Osteoblast (primary cell): ENCODE measurements at places on chromosomes 4 and X. TPM values are rescaled to one million over a fixed set of nuclear protein-coding genes. Genes with fewer than 3 reads are reported as not detected.

GRCh38 chr4:48268956-48269860 is at the start of gene TEC:
TEC (minus strand) TSS chr4:48269838; CDS start chr4:48228614, 41,224 bp downstream.
- peak within 1 kb of the TSS; percentile 36 for H3K27ac ChIP-seq
- no peaks in the 10 kb centered on the region for H3K4me1 ChIP-seq
- no peaks in the 10 kb centered on the region for H3K36me3 ChIP-seq
- H3K27me3 ChIP-seq, result no peaks in the 10 kb centered on the region
- no peak for DNase-seq

DNA sequence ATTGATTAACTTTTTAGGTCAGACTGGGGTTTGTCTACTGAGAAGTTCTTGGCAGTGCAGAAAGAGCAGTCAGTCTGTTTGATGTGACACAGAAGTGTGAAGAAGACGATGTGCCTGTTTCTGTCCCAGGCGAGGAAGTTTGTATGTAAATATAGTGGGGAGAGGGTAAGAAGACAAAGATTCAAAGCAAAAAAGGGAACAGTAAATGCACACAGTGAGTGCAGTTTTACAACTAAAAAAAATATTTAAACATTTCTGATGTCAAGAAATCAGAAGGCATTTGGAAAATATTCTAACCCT is 264.9 kb downstream of the RAPGEF2 start:
- DNase-seq, result no peak
- no peak overlapping the region for H3K27ac ChIP-seq
- H3K27me3 ChIP-seq, result no peaks in the 10 kb centered on the region
- H3K4me3 ChIP-seq, result no peak overlapping the region

GRCh38 chr4:98572697-98573096 is 85.7 kb downstream of the TSPAN5 start:
- no peak overlapping the region for H3K4me3 ChIP-seq
- H3K4me1 ChIP-seq, result peaks cover 17% of the 10 kb centered on the region
- H3K36me3 ChIP-seq, result peaks cover 10% of the 10 kb centered on the region
- no peak for DNase-seq
- no peaks in the 10 kb centered on the region for H3K27me3 ChIP-seq

DNA sequence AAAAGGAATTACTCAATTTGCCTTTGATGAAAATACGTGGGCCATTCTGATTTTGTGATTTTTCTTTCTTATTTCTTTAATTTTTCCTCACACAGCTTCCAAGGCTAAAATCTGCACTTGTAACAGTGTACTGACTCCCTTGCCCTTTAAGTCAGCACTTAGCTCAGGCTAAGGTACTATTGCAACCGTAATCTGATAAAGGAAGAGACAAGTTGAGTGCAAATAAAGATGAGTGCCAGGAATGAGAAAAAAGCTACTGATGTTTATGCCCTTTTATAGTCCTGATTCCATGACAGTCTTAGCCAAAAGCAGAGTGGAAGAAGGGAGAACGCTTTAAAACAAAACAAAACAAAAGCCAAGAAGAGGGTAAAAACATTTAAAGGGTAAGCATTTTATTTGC is 6.0 kb downstream of the DMD start:
- H3K27me3 ChIP-seq, result no peaks in the 10 kb centered on the region
- H3K4me1 ChIP-seq, result no peaks in the 10 kb centered on the region
- H3K27ac ChIP-seq, result no peak overlapping the region
- H3K36me3 ChIP-seq, result no peaks in the 10 kb centered on the region
- no peak for DNase-seq

DNA sequence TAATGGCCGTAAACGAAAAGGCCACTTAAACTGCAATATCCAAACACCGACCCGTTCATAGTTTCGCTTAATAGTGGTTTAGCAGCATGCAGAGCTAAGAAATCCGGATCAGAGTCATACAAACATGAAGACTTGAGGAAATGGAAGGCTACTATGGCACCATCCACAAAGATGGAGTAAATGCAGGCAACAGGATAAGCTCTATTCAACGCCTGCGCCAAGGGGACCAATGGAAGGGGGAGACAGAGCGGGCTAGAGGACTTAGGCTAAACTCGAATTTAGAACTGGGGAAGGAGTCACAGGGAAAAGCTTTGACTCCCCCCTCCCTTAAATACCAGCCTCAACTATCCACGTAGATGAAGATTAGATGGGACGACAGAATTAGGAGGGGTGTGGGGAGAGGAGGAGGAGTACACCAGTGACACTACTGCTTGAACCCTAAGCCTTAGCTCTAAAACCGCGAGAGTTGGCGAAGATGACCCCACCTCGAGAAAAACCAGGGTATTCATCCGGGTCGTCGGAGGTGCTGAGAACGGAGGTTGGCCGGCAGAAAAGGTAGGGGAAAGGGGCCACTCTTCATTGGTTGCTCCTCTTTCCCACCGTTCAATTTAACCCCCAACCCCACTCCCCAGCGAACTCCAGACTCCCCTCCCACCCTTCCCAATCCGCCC is 3.5 kb downstream of the HUWE1 start:
- H3K36me3 ChIP-seq, result peaks cover 11% of the 10 kb centered on the region
- H3K27me3 ChIP-seq, result no peaks in the 10 kb centered on the region
- DNase-seq, result peak; percentile 85
- H3K27ac ChIP-seq, result peak overlapping the region; percentile 89
- peaks cover 3% of the 10 kb centered on the region for H3K4me1 ChIP-seq

DNA sequence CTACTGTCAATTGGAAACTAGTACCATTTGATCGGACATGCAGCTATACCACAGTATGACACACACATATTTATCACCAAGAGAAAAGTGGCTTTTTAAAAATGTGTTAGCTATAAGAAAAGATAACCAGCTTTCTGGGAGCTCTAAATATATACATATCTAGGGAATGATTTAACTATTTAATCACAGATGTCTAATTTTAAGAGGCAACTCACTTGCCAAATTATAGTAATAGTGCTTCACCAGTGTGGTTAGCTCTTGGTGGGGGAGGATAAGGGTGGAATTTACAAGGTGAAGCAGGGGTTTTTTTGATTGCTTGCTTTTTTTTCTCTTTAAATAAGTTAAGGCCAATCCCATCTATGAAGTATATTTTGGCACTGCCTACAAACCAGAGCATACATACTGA is 547.7 kb upstream of the DIPK2B start:
- H3K4me3 ChIP-seq, result no peak overlapping the region
- no peaks in the 10 kb centered on the region for H3K27me3 ChIP-seq
- no peak for DNase-seq
- H3K27ac ChIP-seq, result peak overlapping the region; percentile 5
- peaks cover 61% of the 10 kb centered on the region for H3K36me3 ChIP-seq

DNA sequence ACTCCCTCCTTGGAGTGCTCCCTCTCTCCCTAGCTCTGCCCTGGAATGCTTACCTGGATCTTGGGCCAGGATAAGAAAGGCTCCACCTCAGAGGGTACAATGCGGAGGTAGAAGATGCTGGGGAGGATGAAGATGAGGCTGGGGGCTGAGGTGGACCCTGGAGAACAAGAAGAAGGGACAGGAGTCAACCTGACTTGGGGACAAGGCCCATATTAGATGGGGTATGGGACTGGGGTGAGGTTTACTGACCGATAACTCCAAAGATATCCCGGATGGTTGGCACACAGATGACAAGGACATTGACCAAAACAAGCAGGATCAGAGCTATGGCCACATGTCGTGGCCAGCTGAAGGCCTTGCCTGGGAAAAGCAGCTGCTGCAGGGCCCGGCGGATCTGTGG is 10.6 kb downstream of the SLC38A5 start:
- H3K27me3 ChIP-seq, result no peaks in the 10 kb centered on the region
- no peak overlapping the region for H3K27ac ChIP-seq
- no peak for DNase-seq
- H3K36me3 ChIP-seq, result no peaks in the 10 kb centered on the region
- no peaks in the 10 kb centered on the region for H3K4me1 ChIP-seq
- no peak overlapping the region for H3K4me3 ChIP-seq

GRCh38 chrX:150980186-150980585 is 2.9 kb upstream of the HMGB3 start:
- no peak for DNase-seq
- no peaks in the 10 kb centered on the region for H3K4me1 ChIP-seq
- H3K36me3 ChIP-seq, result no peaks in the 10 kb centered on the region
- no peak overlapping the region for H3K27ac ChIP-seq
- H3K27me3 ChIP-seq, result no peaks in the 10 kb centered on the region
- no peak overlapping the region for H3K4me3 ChIP-seq

GRCh38 chrX:57528670-57529255 is 63.0 kb upstream of the ZXDB start:
- no peak for DNase-seq
- no peaks in the 10 kb centered on the region for H3K36me3 ChIP-seq
- no peak overlapping the region for H3K27ac ChIP-seq

- H3K36me3 ChIP-seq, result no peaks in the 10 kb centered on the region
- DNase-seq, result no peak
- no peak overlapping the region for H3K27ac ChIP-seq
- no peaks in the 10 kb centered on the region for H3K27me3 ChIP-seq
- no peak overlapping the region for H3K4me3 ChIP-seq
Observed at GRCh38 chr4:173704201-173704600, 174.2 kb upstream of the HAND2 start.

- H3K4me1 ChIP-seq, result peaks cover 12% of the 10 kb centered on the region
- H3K27ac ChIP-seq, result peak overlapping the region; percentile 75
- no peaks in the 10 kb centered on the region for H3K36me3 ChIP-seq
- H3K4me3 ChIP-seq, result peak overlapping the region; percentile 56
- no peaks in the 10 kb centered on the region for H3K27me3 ChIP-seq
Observed at GRCh38 chrX:101219864-101220346, 319 bp downstream of the DRP2 start.

GRCh38 chr4:112953262-112953661 is 96.2 kb upstream of the ANK2 start:
- peaks cover 4% of the 10 kb centered on the region for H3K27me3 ChIP-seq
- no peaks in the 10 kb centered on the region for H3K36me3 ChIP-seq
- no peak overlapping the region for H3K27ac ChIP-seq
- no peaks in the 10 kb centered on the region for H3K4me1 ChIP-seq
- no peak overlapping the region for H3K4me3 ChIP-seq
- DNase-seq, result no peak

- no peaks in the 10 kb centered on the region for H3K36me3 ChIP-seq
- DNase-seq, result no peak
- H3K4me3 ChIP-seq, result no peak overlapping the region
- H3K27me3 ChIP-seq, result no peaks in the 10 kb centered on the region
- no peak overlapping the region for H3K27ac ChIP-seq
- H3K4me1 ChIP-seq, result peaks cover 22% of the 10 kb centered on the region
Observed at GRCh38 chr4:101019941-101020401, 327.4 kb downstream of the PPP3CA start.

- H3K27me3 ChIP-seq, result peaks cover 43% of the 10 kb centered on the region
- no peaks in the 10 kb centered on the region for H3K36me3 ChIP-seq
- H3K4me3 ChIP-seq, result no peak overlapping the region
- no peaks in the 10 kb centered on the region for H3K4me1 ChIP-seq
- no peak for DNase-seq
- no peak overlapping the region for H3K27ac ChIP-seq
Observed at GRCh38 chr4:17397611-17398010, 114.3 kb downstream of the QDPR start.

DNA sequence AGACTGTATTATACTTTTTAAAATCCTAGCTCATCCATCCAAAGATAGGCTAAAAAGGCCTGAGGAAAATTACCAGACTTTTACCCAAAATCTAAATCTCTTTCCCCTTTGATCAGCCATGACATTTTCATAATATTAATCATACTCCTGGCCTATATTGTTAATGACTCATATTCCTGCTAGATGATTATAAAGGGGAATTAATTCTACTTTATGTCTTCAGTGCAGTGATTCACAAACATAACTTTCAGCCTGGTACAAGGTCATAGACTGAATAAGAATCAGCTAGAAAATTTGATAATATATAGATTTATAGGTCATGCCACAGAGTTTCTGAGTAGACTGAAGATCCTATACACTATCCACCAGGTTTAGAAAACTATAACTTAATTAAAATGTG is 1905.4 kb downstream of the C4orf33 start:
- DNase-seq, result no peak
- no peaks in the 10 kb centered on the region for H3K36me3 ChIP-seq
- H3K27ac ChIP-seq, result no peak overlapping the region

DNA sequence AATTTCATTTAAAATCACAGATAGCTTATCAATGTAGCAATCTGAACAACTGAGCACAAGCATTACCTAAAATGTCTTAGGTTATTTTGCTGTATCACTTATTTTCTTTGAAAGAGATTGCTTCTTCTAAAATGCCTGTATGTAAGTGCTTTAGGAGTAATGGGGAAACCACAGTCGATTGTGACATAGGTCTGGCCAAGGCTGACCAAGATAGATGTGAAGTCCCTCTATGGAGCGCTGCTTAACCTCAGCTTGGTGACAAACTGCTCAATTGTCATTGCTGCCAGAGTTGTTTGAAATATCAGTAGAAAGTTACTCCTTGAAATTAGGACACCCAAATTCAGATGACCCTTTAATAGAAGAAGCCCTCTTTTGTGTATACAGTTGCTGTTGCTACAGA is 401.9 kb upstream of the NDST4 start:
- no peaks in the 10 kb centered on the region for H3K4me1 ChIP-seq
- H3K36me3 ChIP-seq, result no peaks in the 10 kb centered on the region
- DNase-seq, result no peak
- H3K4me3 ChIP-seq, result no peak overlapping the region

- no peak overlapping the region for H3K4me3 ChIP-seq
- no peaks in the 10 kb centered on the region for H3K4me1 ChIP-seq
- H3K27me3 ChIP-seq, result no peaks in the 10 kb centered on the region
- H3K27ac ChIP-seq, result no peak overlapping the region
- DNase-seq, result no peak
Observed at GRCh38 chr4:9898596-9899305, 117.3 kb downstream of the DRD5 start.

DNA sequence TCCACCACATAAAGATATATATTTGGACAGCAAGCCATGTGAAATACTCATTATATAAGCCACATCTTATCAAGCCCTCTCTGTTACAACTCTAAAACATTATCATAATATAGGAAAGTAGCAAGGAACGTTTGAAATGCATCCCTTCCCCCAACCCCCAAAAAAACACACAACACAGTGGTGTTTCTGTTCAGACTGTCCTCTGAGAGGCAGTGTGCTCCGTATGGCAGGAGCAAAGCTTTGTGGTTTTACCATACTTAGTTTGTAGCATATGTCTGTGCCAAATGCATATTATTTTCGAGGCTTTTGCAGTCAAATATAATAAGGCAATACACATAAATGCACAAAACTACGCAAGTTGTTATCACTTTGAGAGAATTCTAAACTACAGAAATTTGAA is 194.2 kb downstream of the RAPGEF2 start:
- peaks cover 37% of the 10 kb centered on the region for H3K4me1 ChIP-seq
- H3K4me3 ChIP-seq, result no peak overlapping the region
- no peak for DNase-seq
- H3K36me3 ChIP-seq, result no peaks in the 10 kb centered on the region
- H3K27ac ChIP-seq, result no peak overlapping the region

GRCh38 chr4:65241257-65241997 is 428.9 kb downstream of the EPHA5 start:
- no peak overlapping the region for H3K27ac ChIP-seq
- H3K4me3 ChIP-seq, result no peak overlapping the region
- no peaks in the 10 kb centered on the region for H3K27me3 ChIP-seq

GRCh38 chr4:20428436-20429160 is 176.9 kb downstream of the SLIT2 start:
- no peak overlapping the region for H3K4me3 ChIP-seq
- no peak for DNase-seq
- H3K4me1 ChIP-seq, result peaks cover 29% of the 10 kb centered on the region
- H3K27me3 ChIP-seq, result no peaks in the 10 kb centered on the region

ARHGAP6 gene
- 2.2 and 5.0 TPM in 2 replicates for total RNA-seq

HERC5 gene
- 0.88 and 1.4 TPM in 2 replicates for total RNA-seq

SLC34A2 gene
- total RNA-seq, result not detected in 2 replicates

PDLIM5 gene
- 242 and 312 TPM in 2 replicates for total RNA-seq

OPRPN gene
- total RNA-seq, result not detected in 2 replicates

TSPAN7 gene
- total RNA-seq, result 0.29 and 0.36 TPM in 2 replicates

KIF4A gene
- 2.1 and 2.2 TPM in 2 replicates for total RNA-seq

PLXNB3 gene
- total RNA-seq, result 2.7 and 4.3 TPM in 2 replicates

JCHAIN gene
- total RNA-seq, result 2.2 and 2.9 TPM in 2 replicates

NBDY gene
- total RNA-seq, result 6.5 and 9.0 TPM in 2 replicates

SORCS2 gene
- total RNA-seq, result 9.0 and 11.5 TPM in 2 replicates
